ENCODE measurements at places on chromosomes 7 and 10.

- H3K36me3 ChIP-seq: no peaks in the 10 kb centered on the region
- no peak overlapping the region for H3K27ac ChIP-seq
- no peak overlapping the region for H3K4me3 ChIP-seq
- no peak for DNase-seq
- H3K4me1 ChIP-seq: no peaks in the 10 kb centered on the region
- peaks cover 4% of the 10 kb centered on the region for H3K27me3 ChIP-seq
Observed at GRCh38 chr7:132080967-132081668, 495.2 kb downstream of the PLXNA4 start.

- no peaks in the 10 kb centered on the region for H3K27me3 ChIP-seq
- H3K27ac ChIP-seq: peak overlapping the region; percentile 96
- H3K36me3 ChIP-seq: peaks cover 36% of the 10 kb centered on the region
- DNase-seq: no peak
- H3K4me3 ChIP-seq: peak overlapping the region; percentile 77
Observed at GRCh38 chr7:2245883-2246675, 4.1 kb downstream of the NUDT1 start.

GRCh38 chr10:101133489-101134298 lies 2.6 kb downstream of the TLX1 start:
- H3K4me1 ChIP-seq: peaks cover 40% of the 10 kb centered on the region
- no peak for DNase-seq
- H3K36me3 ChIP-seq: no peaks in the 10 kb centered on the region
- peak overlapping the region; percentile 86 for H3K27ac ChIP-seq
- peak overlapping the region; percentile 66 for H3K4me3 ChIP-seq
- peaks cover 95% of the 10 kb centered on the region for H3K27me3 ChIP-seq

DNA sequence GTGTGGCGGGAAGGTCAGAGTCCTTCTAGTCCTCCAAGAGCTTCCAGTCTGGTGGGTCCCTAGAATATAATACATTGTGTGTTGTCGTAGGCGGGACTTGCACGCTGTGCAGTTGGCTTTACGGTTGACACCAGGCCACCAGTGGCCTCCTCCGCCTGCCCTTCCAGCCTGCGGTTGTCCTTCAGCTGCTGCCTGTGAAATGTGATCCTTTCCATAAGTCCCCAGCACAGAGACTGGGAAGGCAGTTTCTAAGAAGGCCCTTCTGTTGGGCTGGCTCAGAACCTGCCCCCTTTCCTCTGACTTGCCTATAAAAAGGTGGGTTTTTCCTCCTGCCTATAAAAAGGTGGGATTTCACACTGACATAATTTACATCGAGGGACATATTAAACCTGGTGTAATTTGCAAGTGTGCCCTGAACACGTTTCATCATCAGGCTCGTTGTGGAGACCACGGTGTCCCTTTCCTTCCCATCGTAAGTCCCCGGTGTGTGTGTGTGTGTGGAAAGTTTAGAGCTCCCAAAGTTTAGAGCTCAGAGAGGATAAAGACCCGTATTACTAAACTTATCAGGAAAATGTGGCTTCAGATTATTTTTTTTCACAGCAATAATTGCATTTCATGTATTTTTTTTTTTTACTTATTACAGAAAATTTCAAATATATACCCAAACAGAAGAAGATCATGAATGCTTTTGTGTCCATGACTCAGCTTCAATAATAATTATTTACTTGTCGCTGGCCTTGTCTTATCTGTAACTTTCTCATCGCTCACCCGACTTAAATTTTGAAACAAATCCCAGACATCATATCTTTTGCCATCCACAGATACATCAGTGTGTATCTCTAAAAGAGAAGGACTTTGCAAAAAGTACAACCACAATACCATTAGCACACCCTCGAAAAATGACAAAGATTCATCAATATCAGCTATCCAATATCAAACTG lies 45.1 kb downstream of the CUX1 start:
- H3K4me1 ChIP-seq: peaks cover 32% of the 10 kb centered on the region
- no peaks in the 10 kb centered on the region for H3K27me3 ChIP-seq
- H3K4me3 ChIP-seq: no peak overlapping the region
- H3K36me3 ChIP-seq: peaks cover 8% of the 10 kb centered on the region
- no peak overlapping the region for H3K27ac ChIP-seq
- no peak for DNase-seq

- no peak for DNase-seq
- H3K27ac ChIP-seq: peak overlapping the region; percentile 81
- peaks cover 55% of the 10 kb centered on the region for H3K4me1 ChIP-seq
- no peak overlapping the region for H3K4me3 ChIP-seq
Observed at GRCh38 chr10:69048103-69048502, 39.8 kb upstream of the SRGN start.

- H3K27ac ChIP-seq: no peak overlapping the region
- DNase-seq: no peak
- H3K27me3 ChIP-seq: no peaks in the 10 kb centered on the region
- H3K36me3 ChIP-seq: no peaks in the 10 kb centered on the region
Observed at GRCh38 chr10:33721509-33721908, 387.0 kb upstream of the NRP1 start.
